ENCODE measurements at places on chromosomes 5 and 9.
A peak's percentile ranks its signal among the peaks of the same experiment; 100 is the strongest.

DNA sequence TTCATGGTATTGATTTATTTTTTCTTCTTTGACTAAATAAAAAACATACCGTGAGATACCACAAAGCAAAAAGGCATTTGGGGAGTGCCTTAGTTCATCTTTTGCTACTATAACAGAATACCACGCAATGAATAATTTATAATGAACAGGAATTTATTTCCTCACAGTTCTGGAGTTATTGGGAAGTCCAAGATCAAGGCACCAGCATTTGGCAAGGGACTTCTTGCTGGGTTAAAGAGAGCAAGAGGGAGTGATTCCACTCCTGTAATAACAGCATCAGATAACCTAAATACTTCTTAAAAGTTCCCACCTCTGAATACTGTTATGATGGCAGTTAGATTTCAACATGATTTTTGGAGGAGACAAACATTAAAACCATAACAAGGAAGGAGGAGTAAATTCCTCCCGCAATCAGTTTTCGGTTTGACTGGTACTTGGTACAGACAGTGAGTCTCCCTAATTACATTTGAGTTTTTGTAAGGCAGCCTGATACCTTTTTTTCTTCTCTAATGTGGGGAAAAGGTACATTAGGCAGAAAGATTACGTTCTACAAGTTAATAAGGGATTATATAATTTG is 8.8 kb upstream of the OMD start:
- no peak for DNase-seq

DNA sequence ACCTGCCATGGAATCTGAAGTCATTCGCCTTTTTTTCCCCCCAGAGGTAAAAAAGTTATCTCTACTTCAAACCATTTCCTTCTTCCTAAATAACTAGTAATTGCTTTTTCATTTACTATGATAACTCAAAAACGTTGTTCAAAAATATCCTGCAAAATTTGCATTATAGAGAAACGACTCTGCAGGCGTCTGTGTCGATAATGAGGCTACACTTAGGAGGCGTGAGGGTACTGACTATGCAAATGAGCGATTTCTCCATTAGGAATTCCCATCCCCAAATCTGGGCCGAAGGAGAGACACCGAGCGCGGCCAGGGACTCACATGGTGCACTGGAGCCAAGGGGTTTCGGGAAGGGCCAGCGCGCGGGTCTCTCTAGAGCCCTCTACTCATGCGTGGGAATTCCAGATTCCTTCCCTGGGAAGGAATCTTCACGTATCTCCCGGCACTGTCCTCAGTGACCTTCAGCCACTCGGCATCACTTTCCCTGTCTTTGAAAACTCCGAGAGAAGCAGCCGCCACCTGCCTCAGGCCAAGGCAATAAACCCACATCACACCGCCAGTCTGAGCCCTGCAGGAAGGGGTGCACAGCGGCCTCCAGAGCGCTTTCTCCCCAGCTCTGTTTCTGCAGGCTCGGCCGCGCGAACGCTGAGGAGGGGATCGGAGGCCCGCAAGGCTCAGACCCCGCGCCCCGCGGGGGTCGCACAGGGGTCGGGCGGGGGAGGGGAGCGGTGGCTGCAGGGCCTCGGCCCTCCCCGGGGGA is 718 bp upstream of the DENND4C start:
- DNase-seq: no peak

- no peak for DNase-seq
Observed at GRCh38 chr5:67004730-67005350, 191.8 kb downstream of the CD180 start.

DNA sequence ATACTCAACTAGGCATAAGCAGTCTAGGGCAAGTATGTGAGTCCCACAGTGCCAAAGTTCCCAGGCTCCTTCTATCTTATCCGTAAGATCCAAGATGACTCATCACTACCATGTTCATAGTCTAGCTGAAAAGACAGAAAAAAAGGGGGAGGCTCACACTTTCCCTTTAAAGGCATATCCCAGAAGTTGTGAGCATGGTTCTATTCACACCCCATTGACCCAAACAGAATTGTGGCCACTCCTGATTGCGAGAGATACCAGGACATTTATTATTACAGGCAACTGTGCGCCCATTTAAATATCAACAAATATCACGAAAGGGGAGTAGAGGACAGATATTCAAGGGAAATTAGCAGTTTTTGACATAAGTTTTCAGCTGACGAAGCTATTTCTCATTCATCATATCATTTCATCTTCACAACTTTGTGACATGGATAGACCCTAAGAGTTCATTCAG is 8.1 kb upstream of the PFDN1 start:
- DNase-seq: peak; percentile 37

GRCh38 chr9:89747596-89747995 is 142.8 kb downstream of the GADD45G start:
- DNase-seq: no peak

- DNase-seq: no peak
Observed at GRCh38 chr5:177988989-177989625, 6.9 kb downstream of the PROP1 start.

DNA sequence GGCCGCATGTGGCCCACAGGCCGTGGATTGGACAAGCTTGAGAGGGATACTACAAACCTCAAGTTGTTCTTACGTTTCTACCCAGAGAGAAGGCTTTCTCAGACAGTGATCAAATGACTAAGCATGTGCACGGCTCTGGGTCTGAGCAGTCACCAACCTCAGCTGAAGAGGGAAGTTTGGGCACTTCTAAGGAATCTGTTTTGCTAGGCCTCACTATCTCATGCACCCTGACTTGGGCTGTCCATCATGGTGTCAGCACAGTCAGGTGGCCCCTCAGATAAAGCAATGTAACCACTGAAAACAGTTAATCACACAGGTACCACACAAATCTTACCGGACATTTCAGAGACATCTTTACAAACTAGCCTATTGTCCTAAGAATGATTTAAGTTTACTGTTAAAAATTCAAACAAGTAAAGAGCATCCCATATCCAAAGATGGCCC is 24.6 kb downstream of the CSF2 start:
- no peak for DNase-seq

DNA sequence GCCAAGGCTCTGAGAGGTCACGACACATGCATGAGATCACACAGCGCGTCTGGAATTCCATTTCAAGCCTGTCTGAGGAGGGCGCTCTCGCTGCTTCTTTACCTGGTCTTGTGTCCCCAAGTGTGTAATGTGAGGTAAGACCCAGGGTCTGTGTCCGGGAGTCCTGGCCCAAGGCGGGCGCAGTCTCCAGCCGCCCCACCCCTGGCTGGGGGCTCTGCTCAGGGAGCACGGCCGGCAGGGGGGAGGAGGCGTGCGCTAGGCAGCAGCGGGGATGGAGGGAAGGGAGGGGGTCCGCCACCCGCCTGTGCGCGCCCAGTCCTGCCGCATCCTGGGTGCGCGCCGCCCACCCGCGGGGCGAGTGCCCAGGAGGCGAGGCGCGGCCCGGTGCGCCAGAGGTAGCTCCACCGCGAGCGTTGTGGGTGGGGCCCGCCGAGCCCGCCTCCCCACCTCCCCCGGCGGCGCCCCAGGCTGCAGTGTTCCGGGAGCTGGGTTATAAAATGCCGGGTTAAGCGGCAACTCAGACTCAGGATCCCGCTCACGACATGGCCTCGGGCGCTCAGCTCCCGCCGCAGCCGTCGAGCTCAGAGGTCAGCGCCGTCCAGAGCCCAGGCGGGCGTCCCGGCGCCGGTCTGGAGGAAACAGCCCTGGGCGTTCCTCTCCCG is at the start of gene CCNI2:
TSS of gene CCNI2 (plus strand) at position 473 of the 662 bp plus-strand sequence. CDS start at position 543, 70 bp downstream.
- no peak for DNase-seq

DNA sequence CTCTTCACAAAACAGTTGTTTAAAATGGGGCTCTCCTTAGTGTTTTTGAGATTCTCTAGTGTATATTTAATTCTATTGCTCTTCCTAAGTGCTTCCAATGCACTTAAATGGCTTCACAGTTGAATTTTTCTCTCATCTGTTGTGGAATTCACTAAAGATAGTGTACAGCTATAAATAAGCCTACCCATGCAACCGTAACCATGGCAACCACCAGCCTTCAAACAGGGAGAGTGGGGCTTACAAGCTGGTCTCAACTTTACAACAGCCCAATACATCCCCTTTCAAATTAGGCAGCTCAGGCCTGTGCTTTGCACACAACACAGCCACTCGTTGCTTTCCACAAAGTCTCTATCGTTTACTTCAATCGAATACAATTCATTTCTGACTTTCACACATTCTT is 144.0 kb upstream of the PLPPR1 start:
- no peak for DNase-seq

GRCh38 chr5:129046151-129046550 is 48.4 kb upstream of the ISOC1 start:
- no peak for DNase-seq

- no peak for DNase-seq
Observed at GRCh38 chr5:43024217-43024616, 15.9 kb downstream of the ANXA2R start.

DNA sequence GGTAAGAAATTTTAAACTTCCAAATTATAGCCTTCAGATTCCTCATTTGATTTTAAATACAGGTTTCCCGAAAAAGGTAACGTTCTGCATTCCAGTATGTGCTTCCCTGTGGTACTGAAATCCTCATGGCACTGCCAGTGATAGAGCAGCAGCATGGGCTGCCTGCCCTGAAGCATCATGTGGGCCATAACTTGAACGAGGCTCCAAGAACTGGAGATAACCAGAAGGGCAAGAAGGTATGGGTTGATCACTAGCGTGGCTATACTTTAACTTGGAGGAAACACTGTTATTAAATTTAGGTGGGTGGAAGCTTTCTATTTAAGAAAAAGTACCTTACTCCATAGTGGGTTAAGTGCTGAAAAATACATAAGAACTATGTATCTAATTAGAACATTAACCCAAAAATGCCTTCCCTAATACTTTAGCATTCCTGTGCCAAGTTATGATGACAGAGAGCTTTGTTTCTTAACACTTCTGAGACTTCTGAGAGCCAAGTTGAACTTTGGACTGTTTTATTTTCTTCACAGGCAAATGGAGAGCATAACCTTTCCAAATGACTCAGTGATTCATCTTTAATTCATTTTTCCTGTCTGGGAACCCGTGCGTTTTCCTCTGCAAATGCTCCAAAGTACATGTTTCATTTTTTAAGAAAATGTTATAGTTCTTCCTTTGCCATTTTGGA is 191.5 kb upstream of the GNA14 start:
- DNase-seq: no peak

DNA sequence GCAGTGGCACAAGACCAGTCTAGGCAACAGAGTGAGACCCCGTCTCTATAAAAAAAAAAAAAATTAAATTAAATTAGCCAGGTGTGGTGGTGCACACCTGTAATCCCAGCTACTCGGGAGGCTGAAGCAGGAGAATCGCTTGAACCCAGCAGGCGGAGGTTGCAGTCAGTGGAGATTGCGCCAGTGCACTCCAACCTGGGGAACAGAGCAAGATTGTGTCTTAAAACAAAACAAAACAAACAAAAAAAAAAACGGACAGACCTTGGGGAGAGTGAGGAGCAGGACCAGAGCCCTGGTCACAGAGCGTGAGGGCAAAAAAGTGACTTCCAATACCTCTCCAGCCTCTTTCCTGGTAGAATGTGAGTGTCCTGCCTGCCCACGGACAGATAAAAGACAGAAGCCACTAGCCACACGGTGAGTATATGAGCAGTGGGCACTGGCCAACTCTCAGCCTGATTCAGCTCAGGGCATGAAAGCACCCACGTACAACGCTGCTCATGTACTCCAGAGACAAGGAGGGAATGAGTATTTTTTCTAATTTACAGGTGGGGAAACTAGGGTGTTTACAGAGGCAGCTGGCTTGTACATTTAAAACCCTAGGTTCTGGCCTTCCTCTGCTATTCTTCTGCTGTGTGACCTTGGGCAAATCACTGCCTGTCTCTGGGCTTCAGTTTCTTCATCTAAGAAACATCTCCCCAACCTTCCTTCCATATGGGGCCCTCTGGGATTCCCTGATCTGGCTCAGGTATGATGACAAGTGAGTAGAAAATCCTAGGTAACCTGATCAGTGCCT is 1.8 kb downstream of the OLFML2A start:
- no peak for DNase-seq

DNA sequence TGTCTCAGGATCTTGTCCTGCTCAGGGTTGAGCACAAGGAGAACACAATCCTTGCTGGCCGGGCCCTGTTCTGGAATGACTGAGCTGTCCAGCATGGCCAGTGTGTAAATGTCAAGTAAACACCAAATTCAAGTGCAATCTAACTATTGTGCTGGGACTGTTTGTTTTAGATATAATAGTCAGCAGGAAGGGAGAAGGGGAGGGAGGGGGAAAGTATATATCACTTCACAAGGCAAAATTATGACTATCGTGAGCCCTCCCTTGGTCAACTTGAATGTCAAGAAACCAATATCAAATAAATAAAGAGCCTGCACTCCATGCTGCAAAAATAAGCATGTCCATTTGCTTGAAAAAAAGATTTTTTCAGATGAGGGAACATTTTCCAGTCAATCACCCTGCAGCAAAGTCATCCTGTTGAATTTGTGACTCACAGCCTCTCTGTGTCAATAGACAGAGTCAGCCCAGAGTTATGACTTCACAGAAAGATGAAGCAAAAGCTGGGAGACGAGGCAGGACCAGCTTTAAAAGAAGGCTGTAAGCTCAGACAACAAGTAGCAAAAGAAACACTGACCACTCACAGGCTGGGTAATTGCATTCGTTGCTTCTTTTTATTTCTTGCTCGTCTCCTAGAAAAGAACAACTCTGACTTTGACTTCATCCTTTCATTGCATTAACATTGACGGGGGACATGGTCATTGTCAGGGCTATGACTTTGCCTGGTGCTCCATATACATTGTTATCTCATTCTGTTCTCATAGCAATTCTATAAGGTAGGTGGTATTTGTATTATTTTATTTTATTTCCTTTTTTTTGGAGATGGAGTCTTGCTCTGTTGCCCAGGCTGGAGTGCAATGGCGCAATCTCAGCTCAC is 15.3 kb upstream of the KLF4 start:
- DNase-seq: no peak

GRCh38 chr9:130186839-130187522 is 14.8 kb downstream of the NCS1 start:
- no peak for DNase-seq

DNA sequence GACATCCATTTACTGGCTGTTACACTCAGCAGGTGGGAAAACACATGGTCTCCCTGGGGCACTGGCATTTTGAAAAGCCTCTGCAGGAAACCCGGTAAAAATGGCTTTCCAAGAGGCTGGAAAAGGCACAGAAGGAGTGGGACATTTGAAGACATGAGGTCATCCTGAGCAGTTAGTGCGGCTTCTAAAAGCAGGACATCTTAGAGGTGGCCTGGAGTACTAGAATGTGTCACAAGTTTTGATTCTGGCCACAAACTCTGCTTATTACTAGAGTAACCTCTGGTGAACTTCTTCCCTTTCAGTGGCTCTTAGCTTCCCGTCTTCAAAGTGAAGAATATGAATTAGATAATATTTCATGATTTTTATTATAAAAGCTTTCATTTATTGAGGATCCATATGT is 423.0 kb upstream of the BRINP1 start:
- DNase-seq: no peak

- DNase-seq: no peak
Observed at GRCh38 chr9:124010303-124010664, 1.3 kb upstream of the LHX2 start.

- DNase-seq: no peak
Observed at GRCh38 chr5:96317945-96318344, 115.1 kb downstream of the PCSK1 start.

GRCh38 chr9:81611664-81612063 is 77.7 kb downstream of the TLE1 start:
- no peak for DNase-seq
